ENCODE measurements at places on chromosomes 5 and 9. TPM values are rescaled to one million over a fixed set of nuclear protein-coding genes. Genes with fewer than 3 reads are reported as not detected.

MYOZ3 gene
- 0.18 TPM for total RNA-seq

GBGT1 gene
- total RNA-seq = 1.2 TPM

FOXI1 gene
- not detected for total RNA-seq

SIMC1 gene
- total RNA-seq = 11.7 TPM

SPINK4 gene
- not detected for total RNA-seq

SOWAHA gene
- total RNA-seq = 1.7 TPM

CLIC3 gene
- total RNA-seq = not detected

GRCh38 chr5:40587376-40587775 lies 92.3 kb upstream of the PTGER4 start:
- DNase-seq = no peak

GRCh38 chr5:55711507-55712022 lies 559 bp downstream of the SLC38A9 start:
- DNase-seq = no peak

GRCh38 chr5:160635663-160636062 lies 214.0 kb downstream of the PTTG1 start:
- no peak for DNase-seq

DNA sequence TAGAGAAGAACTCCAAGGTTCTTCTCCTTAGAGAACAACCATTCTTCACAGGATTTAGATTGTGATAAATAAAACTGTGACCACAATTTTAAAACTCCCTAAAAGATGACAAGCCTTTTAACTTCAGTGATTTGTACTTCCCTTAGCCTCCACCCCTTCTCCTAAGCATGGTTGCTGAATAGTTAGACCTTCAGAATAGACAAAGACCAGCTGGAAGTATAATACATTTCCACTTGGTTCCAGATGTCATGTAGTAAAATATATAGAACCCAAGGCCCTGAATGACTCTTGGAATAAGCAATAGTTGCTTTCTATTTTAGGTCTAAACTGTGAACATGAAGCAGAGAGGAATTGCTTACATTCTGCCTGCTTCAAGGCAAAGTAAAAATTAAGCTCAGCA lies 208.7 kb downstream of the ARRDC3 start:
- DNase-seq = no peak

GRCh38 chr9:110175275-110175968 lies 32.5 kb downstream of the C9orf152 start:
- no peak for DNase-seq

DNA sequence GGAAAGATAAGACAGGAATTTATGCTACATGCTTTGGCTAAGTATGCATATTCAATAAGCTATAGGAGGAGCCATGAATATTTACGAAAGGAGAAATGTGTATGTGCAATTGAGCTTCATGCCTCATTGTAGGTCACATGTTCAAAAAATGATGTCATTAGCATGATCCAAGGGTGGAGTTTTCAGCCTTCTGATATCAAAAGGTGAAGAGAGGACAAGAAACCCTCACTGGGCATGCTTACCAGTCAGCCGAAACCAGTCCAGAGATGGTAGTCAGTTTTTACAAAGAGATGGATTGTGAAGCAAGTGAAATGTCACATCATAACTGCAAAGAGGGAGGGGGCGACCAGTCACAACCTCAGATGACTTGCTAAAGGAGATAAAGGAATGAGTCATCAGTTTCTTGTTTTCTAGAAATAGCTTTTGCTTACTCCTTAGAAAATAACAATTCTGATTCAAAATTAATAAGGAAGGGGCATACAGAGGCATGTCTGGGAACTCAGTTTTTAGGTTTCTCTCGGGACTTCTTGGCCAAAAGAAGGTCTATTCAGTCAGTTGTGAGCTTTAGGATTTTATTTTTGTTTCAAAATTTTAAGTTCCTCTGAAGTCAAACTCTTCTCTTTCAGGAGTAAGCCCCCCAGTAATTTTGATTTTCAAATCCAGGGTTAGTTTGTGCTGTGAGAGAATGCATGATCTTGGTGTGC lies 1067.8 kb upstream of the EDIL3 start:
- DNase-seq = no peak

- DNase-seq = peak; percentile 91
These were observed 43.2 kb upstream of the PIK3R1 start for GRCh38 chr5:68172314-68172713.

- no peak for DNase-seq
These were observed 107.9 kb downstream of the DCP2 start for GRCh38 chr5:113084402-113085083.

- DNase-seq = no peak
These were observed 256.4 kb upstream of the CDH6 start for GRCh38 chr5:30937070-30937469.

- no peak for DNase-seq
These were observed 201.1 kb downstream of the NNT start for GRCh38 chr5:43804041-43804440.

DNA sequence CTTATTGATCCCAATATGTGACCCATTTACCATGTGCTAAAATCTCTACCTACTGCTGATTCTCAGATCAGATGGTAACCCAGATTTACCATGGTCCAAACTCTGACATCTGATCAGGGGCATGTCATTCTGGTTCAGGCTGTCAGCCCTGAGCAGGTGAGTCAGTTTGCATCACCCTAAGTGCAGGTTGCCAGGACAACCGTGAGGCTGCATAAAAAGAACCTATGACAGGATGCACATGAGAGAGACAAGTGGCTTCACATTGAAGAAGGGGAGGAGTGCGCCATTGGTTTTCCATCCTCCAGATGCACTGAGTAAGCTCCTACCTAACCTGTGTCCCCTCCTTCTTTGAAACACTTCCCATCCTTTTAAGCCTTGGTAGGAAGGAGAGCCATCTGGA lies 801 bp upstream of the PRSS3 start:
- DNase-seq = no peak

DNA sequence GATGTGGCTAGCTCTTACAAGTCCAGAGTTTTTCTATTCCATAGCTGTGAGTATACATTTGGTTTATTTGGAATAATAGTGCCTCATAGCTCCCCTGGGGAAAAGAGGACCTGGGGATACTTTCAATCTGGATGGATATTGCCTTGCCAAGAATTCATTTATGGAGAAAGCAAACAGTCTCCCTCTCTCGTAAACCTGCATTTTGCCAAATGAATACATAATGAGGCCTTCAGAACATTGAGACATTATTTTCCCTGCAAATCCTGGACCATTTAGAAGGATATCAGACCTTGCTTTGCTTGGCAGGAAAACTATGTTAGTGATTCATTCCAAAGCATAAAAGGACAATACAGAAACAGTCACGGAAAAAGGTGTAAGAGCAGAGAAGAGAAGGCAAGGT lies 569.6 kb upstream of the BRINP1 start:
- DNase-seq = no peak

DNA sequence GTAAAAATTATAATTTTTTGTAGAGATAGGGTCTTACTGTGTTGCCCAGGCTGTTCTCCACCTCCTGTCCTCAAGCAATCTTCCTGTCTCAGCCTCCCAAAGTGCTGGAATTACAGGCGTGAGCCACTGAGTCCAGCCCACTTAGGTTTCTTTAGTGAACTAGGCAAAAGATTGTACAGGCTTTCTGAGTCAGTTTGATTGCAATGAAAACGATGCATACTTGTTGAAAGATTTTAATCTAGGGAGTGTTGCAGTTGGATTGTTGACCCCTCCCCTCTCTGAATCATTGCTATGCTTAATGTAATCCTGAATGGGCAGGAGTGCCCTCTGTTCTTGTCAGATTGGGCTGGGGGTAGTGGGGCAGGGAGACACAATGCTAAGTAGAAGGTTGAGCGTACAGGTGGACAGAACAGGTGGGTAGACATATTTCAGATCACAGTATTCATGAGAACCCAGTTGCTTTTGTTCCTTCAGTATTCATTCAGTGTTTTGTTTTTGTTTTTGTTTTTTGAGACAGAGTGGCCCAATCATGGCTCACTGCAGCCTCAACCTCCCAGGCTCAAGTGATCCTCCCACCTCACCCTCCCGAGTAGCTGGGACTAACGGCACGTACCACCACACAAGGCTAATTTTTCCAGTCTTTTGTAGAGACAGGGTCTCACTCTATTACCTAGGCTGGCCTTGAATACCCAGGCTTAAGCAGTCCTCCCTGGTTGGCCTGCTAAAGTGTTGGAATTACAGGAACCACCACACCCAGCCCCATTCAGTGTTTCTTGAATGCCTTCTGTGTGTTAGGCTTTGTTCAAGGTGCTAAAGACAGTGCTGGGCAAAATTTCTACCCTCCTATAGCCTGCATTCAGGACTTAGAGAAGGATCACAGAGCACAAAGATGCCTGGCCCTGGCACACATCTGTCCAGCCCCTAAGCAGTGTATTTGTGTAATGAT lies 70.1 kb downstream of the KIAA1958 start:
- no peak for DNase-seq

DNA sequence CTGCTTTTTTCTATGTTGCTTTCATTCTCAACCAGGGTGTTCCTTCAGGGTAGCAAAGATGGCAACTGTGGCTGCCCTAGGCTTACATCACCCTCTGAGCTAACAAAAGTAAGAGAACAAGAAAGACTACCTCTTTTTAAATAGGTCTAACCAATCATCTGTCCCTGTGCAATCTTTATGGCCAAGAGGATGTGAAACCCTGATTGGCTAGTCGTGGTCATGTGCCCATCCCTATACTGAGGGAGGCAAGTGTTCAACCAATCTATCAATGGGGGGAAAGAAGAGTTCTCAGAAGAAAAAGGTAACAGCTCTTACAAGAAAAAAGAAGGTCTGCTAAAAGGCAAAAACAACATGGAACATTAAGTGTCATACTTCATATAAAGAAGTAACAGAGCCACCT lies 11.7 kb upstream of the SNCAIP start:
- no peak for DNase-seq

GRCh38 chr9:11023201-11023600 lies 410.4 kb upstream of the PTPRD start:
- no peak for DNase-seq

DNA sequence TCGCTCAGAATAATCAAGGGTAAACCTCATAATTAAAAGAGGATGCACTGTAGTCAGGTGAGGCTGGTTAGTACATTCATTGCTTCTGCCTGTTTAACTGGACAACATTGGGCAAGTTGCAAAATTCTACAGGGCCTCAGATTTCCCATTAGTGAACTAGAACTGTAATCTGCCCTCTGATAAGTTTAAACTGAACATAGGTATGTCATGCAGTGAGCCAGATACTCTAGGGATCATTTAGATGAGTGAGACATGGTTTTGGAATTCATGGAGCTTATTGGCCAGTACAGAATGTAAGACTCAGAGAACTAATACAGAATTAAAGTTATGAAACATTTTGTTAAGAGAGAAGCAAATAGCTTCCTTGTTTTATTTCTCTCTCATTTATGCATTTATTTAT lies 35.9 kb downstream of the RNF44 start:
- DNase-seq = no peak

DNA sequence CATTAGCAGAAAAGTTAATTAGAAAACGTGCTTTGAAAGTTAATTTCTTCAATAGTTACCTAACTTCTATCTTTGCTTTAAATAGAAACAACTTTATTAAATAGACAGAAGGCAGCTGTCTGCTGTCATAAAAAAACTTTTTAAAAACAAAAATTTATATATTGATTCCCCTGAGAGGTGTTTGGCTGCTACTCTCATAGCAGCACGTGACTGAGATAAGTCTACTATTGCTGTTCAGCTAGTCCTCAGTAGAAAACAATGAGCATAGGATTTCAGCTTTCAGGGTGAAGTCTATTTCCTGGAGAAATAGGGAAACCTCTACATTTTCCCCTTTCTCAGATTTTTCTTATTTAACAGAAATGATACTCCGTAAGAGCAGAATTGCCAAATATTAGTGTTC lies 135.0 kb upstream of the FBN2 start:
- DNase-seq = no peak

DNA sequence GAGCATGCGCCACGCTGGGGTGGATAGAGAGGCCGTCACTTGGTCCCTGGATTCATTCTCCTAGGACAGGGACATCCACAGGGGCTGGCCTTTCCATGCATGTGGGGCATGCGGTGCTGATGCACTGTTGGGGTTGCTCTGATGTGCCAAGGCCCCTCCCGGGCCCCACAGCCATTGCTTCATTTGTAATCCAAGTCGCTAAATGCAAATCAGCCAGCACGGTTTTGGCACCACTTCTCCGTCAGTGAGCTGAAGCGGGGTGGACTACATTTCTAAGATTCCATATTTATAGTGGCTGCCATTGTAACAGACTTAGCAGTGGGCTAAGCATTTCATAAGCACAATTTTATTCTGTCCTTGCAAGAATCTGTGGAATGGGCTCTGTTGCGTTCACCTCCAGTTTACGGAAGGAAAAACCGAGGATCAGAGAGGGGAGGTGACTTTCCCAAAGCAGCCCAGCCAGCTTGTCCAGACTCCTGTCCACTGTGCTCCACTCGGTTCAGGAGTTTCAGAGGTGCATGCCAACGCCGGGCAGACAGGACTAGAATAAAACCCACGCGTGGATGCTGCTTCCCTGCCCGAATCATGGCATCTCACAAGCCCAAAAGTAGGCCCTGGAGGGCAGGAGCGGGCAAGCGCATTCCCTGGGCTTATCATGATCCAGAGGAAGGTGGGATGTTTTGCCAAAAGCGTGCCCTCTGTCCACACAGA lies 102.6 kb upstream of the COL5A1 start:
- DNase-seq = no peak

GRCh38 chr9:74132986-74133385 lies 364.1 kb upstream of the RORB start:
- no peak for DNase-seq

GRCh38 chr5:151320481-151320880 lies 16.9 kb upstream of the SLC36A3 start:
- DNase-seq = no peak

DNA sequence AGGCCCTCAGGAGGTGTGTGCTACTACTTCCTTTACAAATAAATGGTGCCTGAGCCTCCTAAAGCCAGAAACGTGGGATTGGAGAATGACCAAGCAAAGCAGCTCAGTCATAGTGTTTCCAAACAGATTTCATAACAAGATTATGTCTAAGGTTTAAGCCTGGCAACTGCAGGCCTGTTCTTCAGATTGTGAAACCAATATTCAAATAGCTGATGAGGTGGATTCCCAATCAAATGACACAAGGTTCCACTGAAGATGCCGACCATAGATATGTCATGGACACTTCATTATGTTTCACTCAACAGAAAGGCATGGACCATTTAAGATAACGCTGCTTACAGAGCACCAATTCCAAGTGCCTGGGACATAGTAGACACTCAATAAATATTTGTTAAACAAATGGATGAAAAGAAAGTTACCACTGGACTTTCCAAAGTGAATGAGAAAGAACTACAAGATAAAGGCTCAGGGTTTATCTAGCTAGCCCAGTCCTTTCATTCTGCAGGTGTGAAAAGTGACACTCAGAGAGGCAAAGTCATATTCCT lies 189.5 kb downstream of the ACTL7B start:
- DNase-seq = no peak

- DNase-seq = no peak
These were observed 5.5 kb downstream of the TTLL11 start for GRCh38 chr9:122087406-122088200.

GRCh38 chr9:89274838-89275237 lies 36.2 kb upstream of the CKS2 start:
- no peak for DNase-seq

DNA sequence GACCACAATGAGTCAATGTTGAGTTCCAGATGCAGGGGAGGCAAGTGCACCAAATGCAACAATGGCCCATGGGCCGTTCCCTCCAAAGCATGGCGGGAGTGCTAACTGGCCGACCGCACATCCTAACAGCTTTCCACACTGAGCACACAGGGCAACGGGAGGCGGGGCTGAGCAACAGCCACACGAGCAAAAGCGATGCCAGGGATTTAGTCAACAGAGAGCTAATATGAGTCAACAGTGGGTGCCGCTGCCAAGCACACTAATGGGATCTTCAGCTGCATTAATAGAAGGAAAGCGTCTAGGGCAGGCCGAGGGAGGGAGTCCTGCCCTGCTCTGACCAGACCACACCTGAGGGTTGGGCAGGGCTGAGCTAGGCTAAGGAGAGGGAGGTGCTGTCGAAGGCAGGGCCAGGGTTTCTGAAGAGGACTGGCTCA lies 4.6 kb downstream of the EPB41L4B start:
- DNase-seq = peak; percentile 93

Data from left lobe of liver (tissue), 2 donors.